ENCODE measurements at places on chromosomes 2 and 18.

GRCh38 chr2:240935103-240935876 lies 29.2 kb downstream of the CROCC2 start:
- no peak for DNase-seq

DNA sequence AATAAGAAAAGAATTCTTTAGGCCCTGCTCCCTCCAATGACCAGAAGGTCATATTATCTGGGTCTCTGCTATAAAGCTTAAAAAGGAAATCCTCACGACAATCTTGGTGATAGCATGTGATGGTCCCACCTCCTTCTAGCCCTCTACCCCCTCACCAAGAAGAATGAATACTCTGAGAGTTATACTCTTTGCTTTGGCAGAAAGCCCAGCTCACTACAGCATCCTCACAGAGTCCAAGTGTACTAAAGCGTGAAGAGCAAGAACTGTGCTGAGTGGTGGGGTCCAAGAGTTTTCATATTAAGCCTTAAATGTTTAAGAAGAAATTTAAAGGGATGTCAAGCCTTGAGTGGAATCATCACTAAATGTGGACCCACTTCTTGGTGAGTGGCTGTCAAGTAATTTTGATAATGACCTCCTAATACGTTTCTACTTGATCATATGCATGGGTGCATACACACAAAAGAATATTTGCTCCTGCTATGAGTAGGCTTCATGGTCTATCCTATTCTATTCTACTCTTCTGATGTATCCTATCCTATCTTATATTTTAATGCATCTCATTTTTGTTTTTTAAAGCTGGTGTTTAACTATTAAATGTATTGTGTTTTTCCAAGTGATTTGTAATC lies 16.5 kb upstream of the SERPINB7 start:
- no peak for DNase-seq

GRCh38 chr2:171436307-171436706 lies 2.3 kb downstream of the DCAF17 start:
- peak; percentile 91 for DNase-seq

DNA sequence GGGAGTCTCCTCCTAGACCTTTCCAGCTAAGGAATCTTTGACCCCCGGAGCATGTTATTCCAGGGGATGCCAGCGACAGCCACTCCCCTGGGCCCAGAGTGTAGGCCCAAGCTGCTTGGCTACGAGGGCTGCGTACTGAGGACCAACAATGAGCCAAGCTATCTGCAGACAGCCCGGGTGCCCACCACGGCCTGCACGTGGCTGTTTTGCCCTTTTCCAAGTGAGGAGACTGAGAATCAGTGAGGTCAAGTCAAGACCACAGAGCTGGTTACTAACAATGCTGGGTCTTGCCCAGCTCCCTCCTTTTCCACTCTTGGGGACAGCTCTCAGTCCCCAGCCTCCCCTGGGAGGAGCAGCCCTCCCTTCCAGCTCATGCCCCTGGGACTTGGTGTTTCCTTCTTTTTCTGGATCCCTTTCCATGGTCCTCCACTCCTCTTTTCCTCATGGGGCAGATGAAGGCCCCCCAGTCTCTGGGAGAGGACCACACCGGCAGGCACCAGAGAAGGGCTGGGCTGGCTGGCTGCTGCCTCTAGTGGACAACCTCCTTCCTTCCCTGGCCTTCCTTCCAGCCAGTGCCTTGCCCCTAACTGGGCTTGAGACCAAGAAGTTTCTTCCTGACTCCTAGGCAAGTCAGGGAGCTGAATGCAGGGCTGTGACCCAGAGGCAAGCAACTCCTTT lies 550 bp upstream of the MALL start:
- peak; percentile 73 for DNase-seq

DNA sequence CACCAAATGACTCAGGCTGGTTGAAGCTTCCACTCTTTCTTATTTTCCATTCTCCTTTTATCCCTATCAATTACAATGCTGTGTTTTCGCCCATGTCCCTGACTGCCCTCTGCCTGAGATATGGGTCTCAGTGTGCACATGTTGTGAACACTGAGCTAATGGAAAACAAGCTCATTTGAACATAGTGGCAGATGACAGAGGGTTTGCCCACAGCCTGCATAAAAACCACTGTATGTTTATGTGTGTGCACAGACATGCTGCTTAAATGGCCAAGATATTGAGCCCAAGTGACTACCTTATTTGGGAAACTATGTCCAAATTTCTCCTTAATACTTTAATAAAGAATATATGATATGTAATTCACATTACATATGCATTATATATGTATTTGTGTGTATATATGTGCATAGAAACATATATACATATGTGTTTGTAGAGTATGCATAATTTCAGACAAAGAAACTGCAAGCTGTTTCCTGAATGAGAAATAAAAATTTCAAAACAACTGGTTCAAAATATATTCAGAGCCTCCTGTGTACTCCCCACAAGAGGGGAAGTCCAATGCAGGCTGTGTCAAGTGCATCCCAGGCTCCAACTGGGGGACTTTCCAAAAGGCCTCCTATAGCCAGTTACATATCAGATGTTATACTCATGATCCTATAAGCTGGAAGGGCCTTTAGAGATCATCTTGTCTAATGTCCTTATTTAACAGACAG lies 92.7 kb upstream of the CD302 start:
- DNase-seq: no peak

GRCh38 chr18:58894930-58895329 lies 30.3 kb downstream of the ZNF532 start:
- DNase-seq: no peak

GRCh38 chr2:153143540-153143939 lies 335.0 kb downstream of the RPRM start:
- DNase-seq: no peak

GRCh38 chr18:1811282-1811681 lies 760.0 kb downstream of the METTL4 start:
- DNase-seq: no peak

GRCh38 chr2:188884517-188884916 lies 89.7 kb upstream of the COL3A1 start:
- peak; percentile 60 for DNase-seq

- DNase-seq: no peak
Observed at GRCh38 chr2:60759654-60760053, 3.6 kb downstream of the PAPOLG start.

DNA sequence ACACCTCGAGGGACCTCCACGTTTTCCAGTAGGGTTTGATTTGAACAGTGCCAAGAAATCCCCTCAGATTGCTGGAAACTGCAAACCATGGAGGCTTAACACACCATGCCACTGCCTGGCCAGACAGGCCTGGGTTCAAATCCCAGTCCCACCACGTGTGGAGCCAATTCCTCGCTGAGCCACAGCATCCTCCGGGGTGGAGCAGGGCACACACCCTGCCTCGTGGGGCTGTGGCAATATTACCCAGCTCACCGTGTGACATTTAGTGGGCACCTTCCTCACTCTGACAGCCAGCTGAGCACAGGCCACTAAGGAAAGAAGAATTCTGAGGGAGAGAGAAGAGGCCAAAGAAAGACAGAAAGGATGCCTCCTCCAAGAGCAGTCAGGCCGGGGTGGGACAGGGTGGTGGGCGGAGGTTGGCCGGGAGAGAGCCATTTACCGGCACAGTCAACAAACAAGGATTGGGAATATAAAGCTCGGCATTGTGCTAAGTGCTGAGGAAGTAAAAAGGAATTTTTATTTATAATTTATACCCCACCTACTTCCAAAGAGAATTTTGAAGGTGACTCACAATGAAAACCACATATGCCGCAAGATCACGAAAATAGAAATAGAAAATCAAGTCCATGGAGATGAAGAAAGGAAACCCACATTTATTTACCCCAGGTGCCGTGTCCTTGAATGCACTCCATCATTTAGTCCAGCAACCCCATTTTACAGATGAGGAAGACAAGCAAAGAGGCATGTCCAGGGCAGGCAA lies 111.5 kb downstream of the MCFD2 start:
- DNase-seq: peak; percentile 96

DNA sequence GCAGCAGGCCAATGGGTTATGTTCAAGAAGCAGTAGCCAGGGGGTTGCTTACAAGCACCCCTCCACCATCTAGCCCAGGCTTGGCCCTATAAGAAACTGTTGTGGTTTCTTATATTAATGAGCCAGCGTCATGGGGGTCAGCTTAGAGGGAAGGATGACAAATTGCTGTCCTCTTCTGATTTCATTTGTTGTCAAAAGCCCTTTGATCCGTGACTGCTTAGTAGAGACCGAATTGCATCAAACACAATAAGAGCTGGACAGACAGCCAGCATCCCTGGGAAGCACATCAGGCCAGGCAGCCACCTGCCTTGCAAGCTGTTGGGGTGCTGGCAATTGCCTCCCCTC lies 206.6 kb upstream of the SETBP1 start:
- DNase-seq: no peak

- DNase-seq: no peak
Observed at GRCh38 chr18:74930616-74931015, 278.3 kb downstream of the PTGR3 start.

DNA sequence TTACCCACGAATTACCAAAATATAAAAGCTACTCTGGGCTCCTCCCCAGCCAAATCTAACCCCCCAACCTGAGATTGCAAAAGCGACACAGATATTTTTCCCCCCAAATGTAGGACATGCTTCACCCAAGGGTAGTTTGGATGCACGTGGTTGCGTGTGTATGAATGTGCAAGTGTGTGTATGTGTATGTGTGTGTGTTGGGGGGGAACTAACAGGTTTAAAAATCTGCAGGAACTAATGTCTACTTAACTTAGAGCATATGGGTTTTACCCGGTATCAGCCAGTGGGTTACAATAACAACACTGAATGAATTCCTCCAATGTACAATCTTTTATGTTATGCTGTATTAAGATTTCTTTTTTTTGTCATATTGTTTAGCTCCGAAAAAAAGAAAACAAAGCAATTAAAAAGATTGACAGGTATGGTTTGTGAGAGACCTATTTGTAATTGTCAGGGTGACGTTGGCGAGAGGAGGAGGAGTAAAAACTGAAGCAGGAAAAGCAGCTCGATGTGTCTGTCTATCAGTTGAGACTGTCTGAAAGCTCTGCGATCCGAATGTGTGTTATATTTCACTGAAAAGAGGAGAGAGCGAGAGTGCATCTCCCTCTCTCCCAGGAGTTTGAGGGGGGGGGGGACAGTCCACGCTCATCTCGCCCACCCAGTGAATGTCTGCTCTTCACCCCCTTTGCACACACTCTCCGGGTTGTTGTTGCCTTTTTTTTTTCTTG lies at the start of gene TSHZ1:
Gene TSHZ1, plus strand, starts transcription at position 524 of the 728 bp plus-strand sequence. CDS start 1,080 bp downstream, outside the sequence.
- DNase-seq: peak; percentile 91

GRCh38 chr18:46040747-46041104 lies 31.3 kb downstream of the PSTPIP2 start:
- no peak for DNase-seq

DNA sequence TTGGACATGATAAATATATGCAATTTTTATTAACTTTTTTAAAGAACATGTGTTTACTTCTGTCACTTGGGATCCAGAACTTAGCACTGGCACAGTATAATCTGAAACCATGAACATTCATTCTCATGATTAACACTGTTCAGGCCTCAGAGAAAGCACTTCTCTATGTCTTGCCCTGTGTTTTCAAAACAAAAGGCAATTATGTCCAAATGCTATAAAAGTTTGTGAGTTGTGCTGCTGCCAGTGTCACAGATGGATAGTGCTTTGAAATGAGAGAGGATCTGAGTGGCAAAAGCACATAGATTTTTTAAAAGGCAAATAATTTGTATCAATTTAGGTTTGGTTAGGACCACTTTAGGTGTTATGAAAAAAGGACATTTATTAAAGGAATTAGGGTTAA lies 470.5 kb upstream of the FAM98A start:
- no peak for DNase-seq

- DNase-seq: no peak
Observed at GRCh38 chr18:37225279-37225678, 340.3 kb downstream of the CELF4 start.

DNA sequence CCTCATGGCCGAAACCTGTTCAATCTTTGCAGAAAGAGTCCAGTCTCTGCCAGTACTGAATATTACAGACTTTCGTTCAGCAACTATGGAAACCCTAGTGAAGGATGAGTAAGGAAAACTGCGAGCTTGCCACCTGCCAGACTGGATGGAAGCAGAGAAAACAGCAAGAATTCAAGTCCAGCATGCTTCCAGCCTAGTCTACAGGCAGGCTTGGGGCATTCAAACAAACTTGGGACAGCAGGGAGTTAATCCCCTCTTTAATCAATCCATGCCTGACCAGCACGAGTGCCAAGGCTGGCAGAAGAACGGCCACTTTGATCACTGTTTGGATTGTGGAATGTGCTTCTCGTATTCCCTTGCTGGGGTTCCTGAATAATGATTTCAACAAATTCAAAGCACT lies 145.2 kb downstream of the EPHA4 start:
- no peak for DNase-seq

GRCh38 chr2:177711483-177712265 lies 319.1 kb downstream of the AGPS start:
- DNase-seq: no peak

GRCh38 chr2:128473175-128474035 lies 154.7 kb upstream of the HS6ST1 start:
- peak; percentile 67 for DNase-seq

- peak; percentile 55 for DNase-seq
Observed at GRCh38 chr2:146246002-146246735, 1598.7 kb upstream of the ACVR2A start.

- peak; percentile 66 for DNase-seq
Observed at GRCh38 chr2:48844417-48845155, 89.1 kb upstream of the LHCGR start.

GRCh38 chr2:62339413-62339812 lies 143.5 kb downstream of the B3GNT2 start:
- no peak for DNase-seq

DNA sequence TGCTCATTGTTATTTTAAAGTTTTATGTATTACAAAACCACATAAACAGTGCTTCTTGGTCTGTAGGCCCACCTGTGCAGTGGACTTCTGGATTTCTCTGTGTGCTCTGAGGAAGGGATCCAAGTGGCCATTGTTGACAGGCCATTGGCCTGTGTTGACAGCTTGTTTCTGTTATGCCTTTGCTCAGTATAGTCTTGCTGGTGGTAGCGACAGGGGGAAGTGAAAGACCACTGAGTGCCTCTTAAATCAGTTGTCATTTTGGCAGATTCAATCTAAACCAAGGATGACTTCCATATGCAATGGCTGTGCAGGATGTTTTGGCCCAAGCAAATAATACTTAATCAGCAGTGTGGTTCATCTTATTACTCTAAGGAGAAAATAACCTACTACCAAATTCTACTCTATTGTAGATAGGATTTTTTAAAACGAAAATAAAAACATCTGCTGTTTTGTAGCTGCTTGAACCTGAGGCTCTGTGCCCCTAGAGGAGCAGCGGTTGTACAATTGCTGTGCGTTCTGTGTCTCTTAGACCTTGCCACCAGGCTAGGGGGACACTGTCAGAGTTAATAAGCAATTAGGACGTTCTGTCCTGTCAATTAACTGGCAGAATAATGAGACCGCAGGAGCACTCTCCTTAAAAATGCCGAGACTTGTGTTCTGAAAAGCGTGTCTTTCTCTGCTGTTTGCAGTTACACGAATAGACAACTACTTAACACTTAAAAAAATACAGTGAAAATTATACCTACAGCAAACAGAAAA lies 108.2 kb downstream of the RHBDD1 start:
- no peak for DNase-seq

- DNase-seq: no peak
Observed at GRCh38 chr2:241816431-241817121, 7.6 kb downstream of the NEU4 start.

- DNase-seq: no peak
Observed at GRCh38 chr2:64489081-64489751, 34.9 kb upstream of the AFTPH start.

GRCh38 chr18:63070767-63071502 lies 248.6 kb downstream of the BCL2 start:
- no peak for DNase-seq

GRCh38 chr2:197128126-197128525 lies 182.5 kb downstream of the ANKRD44 start:
- DNase-seq: no peak

All from fibroblast of mammary gland (primary cell).